ENCODE measurements at places on chromosomes 13 and 19. TPM values are rescaled to one million over a fixed set of nuclear protein-coding genes. Genes with fewer than 3 reads are reported as not detected.

DNA sequence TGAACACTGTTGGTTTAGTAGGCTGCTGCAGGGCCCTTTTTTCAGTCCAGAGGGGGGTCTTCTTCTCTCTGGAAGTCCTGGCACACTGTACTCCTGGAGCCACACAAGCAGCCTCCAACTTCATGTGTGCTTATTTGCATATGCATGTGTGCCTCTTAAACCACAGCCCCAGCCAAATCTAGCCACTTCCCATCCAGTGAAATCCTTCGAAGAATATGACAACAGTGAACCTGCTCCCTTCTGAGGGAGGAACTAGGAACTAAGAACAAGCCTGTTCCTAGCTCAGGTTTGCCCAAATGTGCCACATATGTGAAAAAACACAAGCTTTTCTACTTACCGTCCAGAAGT is 348.5 kb downstream of the FOXO1 start:
- no peak for DNase-seq

DNA sequence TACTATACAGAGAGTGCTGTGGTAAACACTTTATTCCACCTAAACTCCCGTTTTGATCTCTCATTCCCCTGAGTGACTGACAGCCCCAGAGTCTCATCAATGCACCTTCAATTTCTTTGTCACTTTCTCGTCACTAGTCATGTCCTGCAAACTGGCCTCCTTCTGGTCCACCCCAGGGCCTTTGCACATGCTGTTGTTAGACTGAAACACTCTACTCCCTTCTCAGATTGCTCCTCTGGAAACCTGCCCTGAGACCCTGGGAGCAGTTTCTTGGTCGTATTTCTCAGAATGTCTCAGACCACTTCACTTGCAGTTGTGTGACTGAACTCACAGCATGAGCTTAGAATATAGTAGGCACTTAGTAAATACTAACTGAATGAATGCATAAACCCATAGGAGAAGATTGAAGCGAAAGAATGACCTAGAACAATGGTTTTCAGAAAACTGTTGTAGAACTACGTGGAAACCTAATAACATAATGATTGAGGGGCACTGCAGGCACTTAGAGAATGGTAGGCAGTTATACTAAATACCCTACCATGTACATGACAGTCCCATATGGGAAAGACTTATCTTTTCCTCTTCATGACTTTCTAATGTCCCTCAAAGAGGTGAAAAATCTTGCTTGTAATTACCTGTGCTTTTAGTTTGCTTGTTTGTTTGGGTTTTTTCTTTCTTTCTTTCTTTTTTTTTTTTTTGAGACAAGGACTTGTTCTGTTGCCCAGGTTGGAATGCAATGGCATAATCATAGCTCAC is 144.8 kb downstream of the IER2 start:
- no peak for DNase-seq

GRCh38 chr19:29497241-29497640 is 28.6 kb upstream of the VSTM2B start:
- no peak for DNase-seq

DNA sequence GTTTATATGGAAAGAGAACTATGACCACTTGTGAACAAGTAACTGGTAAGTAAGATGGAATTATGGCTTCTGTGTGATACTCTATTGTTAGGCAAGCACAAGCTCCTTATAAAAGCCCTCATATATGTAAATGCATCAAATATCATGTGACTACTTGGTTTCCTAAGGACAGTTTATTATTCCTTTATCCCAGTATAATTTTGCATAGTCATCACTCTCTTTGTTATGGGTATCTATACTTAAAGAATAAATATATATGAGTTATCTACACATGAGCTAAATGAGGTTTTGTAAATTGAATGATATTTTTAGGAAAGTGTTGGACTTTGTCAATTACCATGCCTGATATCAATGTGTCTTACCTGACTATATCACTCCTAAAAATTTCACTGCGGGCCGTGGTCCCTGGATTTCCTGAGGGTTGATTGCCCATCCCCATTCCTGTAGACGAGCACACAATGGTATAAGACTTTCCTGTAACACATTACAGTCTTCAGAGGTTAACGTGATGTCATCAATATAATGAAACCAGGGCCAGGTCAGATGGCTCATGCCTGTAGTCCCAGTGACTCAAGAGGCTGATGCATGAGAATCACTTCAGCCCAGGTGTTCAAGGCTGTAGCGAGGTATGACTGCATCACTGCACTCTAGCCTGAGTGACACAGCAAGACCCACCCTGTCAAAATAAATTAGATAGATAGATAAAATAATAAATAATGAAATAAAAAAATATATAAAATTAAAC is 20.7 kb downstream of the ZNF844 start:
- no peak for DNase-seq

- no peak for DNase-seq
Measured at GRCh38 chr19:38135150-38135998, 88.6 kb downstream of the DPF1 start.

GRCh38 chr19:42198676-42199439 is 18.6 kb downstream of the DEDD2 start:
- DNase-seq = no peak

GRCh38 chr19:17184371-17184841 is 30.8 kb upstream of the USE1 start:
- no peak for DNase-seq

DNA sequence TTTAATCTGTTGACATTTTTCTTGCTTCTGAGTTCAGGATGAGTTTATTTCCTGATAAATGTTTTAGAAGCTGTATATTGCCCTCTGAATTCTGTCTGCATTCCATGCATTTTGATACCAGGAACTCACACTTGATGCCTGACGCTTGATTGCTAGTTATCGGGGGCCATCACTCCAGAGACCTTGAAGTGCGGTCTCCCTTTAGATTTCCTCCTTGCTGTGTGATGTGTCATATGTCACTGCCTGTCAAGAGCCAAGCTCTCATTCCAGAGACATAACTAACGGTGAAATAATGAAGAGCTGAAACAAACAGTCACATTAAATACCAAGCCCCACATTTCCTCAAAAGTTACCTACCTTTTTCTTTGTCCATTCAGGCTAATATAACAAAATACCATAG is 155.5 kb downstream of the TNFSF13B start:
- DNase-seq = no peak

- DNase-seq = no peak
Measured at GRCh38 chr13:74025369-74025768, 108.8 kb downstream of the KLF12 start.

GRCh38 chr13:110200276-110200870 is 106.6 kb downstream of the COL4A1 start:
- no peak for DNase-seq

GRCh38 chr19:58319241-58319640 is 7.6 kb upstream of the ZSCAN22 start:
- no peak for DNase-seq

GRCh38 chr19:44819246-44819832 is 10.4 kb downstream of the BCAM start:
- DNase-seq = no peak

HPN gene
- total RNA-seq = 5.0 TPM

PTGIR gene
- total RNA-seq = 2.5 TPM

HNRNPUL1 gene
- total RNA-seq = 98.6 TPM

CEBPA gene
- 1.8 TPM for total RNA-seq

RHPN2 gene
- total RNA-seq = 3.7 TPM

FGF21 gene
- total RNA-seq = not detected

TICAM1 gene
- total RNA-seq = 7.0 TPM

Measured in heart left ventricle (tissue), 16 donors.